ENCODE measurements at places on chromosomes 12 and 14.

- no peak for DNase-seq
Measured at GRCh38 chr14:81209167-81209836, 11.5 kb downstream of the GTF2A1 start.

DNA sequence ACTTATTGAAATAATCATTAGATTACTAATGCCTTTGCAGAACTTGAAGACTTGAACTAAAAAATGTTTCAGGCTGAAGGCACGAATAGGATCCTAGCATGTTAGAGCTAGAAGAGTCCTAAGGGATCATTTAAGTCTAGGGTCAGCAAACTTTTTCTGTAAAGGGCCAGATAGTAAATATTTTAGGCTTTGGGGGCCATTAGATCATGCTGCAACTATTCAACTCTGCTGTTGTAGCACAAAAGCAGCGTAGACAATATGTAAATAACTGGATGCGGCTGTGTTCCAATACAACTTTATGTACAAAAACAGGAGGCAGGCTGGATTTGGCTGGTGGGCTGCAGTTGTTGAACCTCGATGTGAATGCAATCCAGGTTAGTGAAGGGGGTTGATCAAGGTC, 221.7 kb downstream of the ATP23 start:
- no peak for DNase-seq

GRCh38 chr12:93203361-93203760, 174.4 kb upstream of the NUDT4 start:
- DNase-seq, result no peak

DNA sequence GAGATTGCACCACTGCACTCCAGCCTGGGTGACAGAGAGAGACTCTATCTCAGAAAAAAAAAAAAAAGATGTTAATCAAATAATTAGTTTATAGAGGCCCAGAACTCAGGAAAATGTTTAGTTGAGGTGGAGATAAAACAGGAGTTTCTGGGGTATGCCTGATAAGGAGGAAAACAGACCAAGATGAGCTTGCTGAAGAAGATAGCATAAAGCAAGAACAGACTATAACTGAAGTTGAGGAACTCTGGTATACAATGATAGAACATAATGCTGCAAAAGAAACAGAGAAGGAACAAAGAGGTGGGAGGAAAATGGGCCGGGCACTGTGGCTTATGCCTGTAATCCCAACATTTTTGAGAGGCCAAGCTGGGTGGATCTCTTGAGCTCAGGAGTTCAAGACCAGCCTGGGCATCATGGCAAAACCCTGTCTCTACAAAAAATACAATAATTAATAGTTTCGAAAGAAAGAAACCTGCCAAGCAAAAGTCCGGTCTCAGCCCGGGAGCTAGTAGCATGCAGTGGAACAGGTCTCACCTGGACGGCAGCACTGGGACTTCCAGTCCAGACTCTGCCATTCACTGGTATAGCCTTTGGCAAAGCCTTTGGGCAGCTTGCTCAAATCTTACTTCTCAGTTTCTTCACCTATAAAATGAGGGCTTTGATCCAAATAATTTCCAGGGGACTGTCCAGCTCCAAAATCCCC, 25.4 kb downstream of the SLC35E3 start:
- no peak for DNase-seq

- DNase-seq, result no peak
Measured at GRCh38 chr12:113227686-113228391, 6.6 kb downstream of the TPCN1 start.

All from CD4-positive, alpha-beta T cell (primary cell).